ENCODE measurements at places on chromosomes 3 and 15.

- DNase-seq, result no peak
These were observed 115.1 kb upstream of the FLNB start for GRCh38 chr3:57893156-57893555.

GRCh38 chr3:137815251-137815650, 51.1 kb downstream of the SOX14 start:
- DNase-seq, result no peak

DNA sequence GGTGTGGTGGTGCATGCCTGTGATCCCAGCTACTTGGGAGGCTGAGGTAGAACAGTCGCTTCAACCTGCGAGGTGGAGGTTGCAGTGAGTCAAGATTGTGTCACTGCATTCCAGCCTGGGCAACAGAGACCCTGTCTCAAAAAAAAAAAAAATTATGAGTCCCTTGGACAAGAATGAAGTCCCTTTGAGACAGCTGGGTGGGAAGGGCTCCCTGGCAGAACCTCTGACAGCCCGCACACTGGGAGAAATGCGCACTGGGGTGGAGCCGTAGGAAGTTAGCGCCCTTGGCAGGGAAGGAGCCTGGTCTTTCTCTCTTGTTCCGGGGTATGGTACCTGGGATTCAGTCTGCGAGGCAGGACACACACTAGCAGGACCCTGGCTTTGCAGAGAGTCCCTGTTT, 51.4 kb downstream of the SLC30A4 start:
- DNase-seq, result no peak

- DNase-seq, result no peak
These were observed 2.7 kb downstream of the SPESP1 start for GRCh38 chr15:68933001-68933400.

DNA sequence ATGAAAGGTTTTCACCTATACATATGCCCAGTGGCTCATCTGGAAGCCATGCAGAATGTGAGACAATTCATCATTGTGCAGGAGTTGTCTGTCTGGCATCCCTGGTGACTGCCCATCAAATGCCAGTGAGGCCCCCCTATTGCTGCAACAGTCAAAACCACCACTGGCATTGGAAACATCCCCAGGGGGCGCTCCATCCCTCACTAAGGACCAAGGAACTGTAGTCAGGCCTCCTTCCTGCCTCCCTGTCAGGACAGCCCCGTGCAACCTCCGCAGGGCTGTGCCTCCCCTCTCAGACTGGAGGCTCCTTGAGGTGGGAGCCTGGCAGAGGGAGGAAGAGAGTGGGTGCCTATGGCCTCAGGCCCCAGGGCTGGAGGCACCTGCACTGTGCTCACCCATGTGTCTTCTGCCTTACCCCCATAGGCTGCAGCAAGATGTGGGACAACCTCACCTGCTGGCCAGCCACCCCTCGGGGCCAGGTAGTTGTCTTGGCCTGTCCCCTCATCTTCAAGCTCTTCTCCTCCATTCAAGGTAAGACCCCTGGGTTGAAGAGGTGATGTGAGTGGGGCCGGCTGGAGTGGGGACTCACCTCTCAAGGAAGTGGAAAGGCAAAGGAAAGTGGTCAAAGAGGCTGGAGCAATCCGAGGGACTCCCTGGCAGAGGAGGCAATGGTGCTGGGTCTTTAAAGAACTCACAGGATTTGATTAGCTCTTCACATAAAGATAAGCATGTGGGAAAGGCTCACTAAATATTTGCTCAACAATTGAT, 16.5 kb downstream of the VIPR1 start:
- peak; percentile 24 for DNase-seq

GRCh38 chr3:47318916-47319315, 36.2 kb downstream of the KLHL18 start:
- DNase-seq, result no peak

DNA sequence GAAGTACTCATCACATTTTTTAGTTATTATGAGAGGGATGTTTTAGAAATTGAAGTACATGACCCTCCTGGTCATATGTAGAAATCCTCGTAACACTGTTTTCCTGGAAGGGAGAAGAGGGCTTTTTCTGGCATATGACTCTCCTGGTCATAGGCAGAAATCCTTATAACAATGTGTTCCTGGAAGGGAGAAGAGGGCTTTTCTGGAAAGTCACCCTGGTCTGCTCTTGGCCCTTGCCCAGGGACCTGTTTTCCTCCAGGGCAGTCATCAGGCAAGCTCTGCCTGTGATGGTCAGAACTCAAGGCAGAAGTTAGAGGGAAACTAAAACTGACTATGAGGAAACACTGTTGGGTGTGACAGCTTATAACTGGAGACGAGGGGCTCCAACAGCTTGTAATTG, 27.7 kb downstream of the LAMP3 start:
- no peak for DNase-seq

GRCh38 chr3:63565220-63565619, 87.3 kb upstream of the SNTN start:
- DNase-seq, result no peak

DNA sequence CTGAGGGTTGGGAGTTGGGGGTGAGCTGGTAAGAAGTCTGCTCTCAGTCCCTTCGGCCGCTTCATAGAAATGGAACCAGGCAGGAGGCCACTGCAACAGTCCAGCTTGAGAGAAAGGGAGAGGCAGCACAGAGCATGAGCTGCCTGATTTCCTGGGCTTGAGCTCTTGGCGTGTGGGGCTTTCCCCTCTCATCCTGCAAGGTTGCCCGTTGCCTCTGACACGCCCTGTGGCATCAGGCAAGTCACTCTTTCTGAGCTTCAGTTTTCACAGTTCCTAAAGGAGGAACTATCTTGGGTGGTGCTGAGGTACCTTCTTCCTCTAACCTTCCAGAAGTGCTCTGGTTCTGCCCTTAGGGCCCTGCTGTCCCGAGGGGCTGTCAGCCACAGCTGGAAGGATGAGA, 4.9 kb downstream of the MESP2 start:
- DNase-seq, result no peak

GRCh38 chr3:151877269-151877668, 3.8 kb downstream of the SUCNR1 start:
- DNase-seq, result no peak

GRCh38 chr15:89656116-89656815, 999 bp upstream of the KIF7 start:
- no peak for DNase-seq

DNA sequence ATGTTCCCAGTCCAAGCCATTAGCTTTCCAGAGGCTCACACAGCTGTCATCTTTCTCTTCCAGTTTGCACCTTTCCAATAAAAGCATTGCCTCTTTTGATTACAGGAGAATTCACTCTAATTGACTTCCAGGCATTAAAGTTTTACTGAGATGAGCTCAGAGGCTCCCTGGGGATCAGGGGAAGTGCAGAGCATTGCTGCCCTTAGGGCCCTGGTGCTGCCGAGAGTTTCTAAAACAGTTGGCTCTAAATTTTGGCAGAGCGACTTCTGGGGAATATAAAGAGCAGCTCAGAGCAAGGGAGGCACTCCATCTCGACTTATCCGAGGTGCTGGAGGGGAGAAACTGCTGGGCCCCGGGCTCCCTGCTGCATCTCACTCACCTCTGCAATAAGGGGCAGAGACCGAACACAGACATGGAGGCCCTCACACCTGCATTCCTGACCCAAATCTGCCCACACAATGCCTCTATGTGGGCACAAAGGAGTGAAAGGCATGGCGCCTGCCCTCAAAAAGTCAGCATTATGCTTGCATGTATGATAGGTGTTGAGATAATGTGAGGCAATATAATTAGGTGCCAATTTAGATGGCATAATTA, 61.7 kb downstream of the SCN11A start:
- DNase-seq, result no peak

GRCh38 chr3:147760941-147761340, 351.8 kb downstream of the ZIC1 start:
- no peak for DNase-seq

DNA sequence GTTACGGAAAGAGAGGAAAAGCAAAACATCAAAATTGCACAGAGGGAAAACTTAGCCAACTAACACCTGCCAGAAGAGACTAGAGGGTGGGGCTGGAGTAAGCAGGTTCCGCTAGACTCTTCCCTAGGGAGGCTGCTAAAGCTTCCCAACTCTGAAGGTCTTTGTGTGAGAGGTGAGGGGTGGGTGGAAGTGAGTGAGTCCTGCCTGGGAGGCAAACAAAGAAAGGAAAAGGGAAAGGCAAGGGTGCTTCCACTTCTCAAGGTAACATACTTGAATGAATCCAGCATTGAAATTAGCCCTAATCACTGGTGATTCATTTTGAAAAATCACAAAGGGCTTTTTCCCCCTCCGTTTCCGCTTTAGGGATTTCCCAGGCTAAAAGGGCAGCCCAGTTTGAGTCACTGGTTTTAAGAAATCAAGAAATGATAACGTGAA, 220.5 kb upstream of the ADAMTS9 start:
- DNase-seq, result no peak

- no peak for DNase-seq
These were observed 278.1 kb upstream of the CHRNA7 start for GRCh38 chr15:31752065-31752762.

GRCh38 chr3:100209948-100210771, 50.6 kb upstream of the TBC1D23 start:
- DNase-seq, result peak; percentile 70

- no peak for DNase-seq
These were observed 226.8 kb downstream of the OCA2 start for GRCh38 chr15:27872355-27872754.

DNA sequence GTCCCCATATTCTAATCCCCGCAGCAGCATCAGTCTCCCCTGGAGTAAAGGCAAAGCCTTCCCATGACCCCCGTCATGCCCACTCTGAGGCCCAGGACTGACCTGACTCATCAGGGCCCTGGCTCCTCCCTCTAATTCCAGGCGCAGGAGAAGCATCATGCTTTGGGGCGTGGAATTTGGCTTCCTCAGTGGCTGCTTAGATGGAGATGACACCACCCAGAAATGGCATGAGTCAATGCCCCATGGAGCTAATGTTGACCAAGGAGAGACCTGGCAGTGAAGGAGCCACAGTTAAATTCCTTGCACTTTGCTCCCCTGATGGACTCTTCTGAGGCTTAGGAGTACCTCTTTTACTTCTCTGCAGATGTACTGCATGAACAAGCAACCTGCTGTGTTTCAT, 204.2 kb upstream of the PROK2 start:
- DNase-seq, result no peak

GRCh38 chr3:127216415-127217261, 23.7 kb downstream of the PRR23E start:
- no peak for DNase-seq

GRCh38 chr3:146470425-146470990, 1.1 kb upstream of the PLSCR2 start:
- DNase-seq, result no peak

DNA sequence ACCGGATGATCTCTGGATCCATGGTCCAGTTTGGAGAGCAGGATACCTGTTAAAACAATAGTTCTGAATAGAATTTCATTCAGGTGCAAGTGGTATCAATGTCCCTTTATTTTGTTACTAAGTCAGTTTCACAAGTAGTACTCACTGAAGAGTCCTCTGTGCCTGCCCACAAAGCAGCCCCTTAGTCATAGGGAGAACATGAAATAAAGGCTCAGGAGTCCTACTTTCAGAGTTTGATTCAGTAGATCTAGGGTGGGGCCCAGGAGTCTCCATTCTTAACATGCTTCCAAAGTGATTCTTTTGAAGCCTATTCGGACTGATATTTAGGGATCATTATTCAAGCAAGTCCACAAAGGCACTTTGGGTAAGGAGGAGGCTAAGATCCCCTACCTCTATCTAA, 79.8 kb upstream of the ACKR4 start:
- no peak for DNase-seq

GRCh38 chr15:52787549-52788098, 2.5 kb downstream of the ONECUT1 start:
- DNase-seq, result no peak

- no peak for DNase-seq
These were observed 4.3 kb downstream of the TNIK start for GRCh38 chr3:171455603-171456550.

- no peak for DNase-seq
These were observed 40.5 kb downstream of the SFMBT1 start for GRCh38 chr3:53005338-53005737.

DNA sequence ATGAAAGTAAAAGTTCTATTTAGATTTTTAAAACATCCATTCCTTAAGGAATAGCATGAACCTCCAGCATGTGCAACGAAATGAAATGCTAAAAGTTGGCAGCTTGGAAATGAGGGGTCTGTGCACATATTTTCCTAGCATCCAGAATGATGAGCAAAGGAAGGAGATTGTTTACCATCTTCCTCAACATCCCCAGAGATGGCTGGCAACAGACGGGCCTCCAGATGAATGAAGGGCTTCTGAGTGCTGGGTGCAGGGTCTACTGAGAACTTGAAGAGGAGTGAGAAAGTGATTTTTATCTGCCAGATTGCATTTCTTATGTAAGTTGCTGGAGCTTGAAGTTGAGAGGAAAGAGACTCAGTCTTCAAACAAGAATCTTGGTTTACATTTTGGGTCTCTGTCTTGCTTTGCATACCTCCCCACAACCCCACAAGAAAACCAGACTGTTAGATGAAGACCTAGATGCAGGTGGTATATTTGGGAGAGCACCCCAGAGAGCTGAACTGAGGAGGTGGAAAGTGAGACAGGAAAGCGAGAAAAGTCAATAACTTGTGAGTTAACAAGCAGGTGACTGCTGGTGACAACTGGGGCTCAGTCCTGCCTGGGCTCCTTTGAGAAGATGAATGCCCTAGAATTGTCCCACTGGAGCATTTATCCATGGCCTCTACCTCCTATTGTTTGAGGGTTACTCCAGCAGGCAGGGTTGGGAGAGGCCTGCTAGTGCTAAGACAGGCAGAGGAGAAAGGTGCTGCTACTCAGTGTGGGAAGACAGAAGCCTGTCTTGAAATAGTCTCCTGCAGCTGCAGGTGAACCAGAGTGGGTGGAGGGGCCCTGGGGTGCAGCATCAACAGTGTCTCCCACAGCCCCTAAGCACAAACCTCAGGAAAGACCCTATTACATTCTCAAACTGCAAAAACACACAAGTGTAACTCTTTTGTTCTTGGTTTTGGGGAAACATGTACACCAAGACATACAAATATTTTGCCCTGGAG, 10.5 kb upstream of the CCK start:
- no peak for DNase-seq

- no peak for DNase-seq
These were observed 35.2 kb upstream of the ARL14 start for GRCh38 chr3:160641665-160642309.

DNA sequence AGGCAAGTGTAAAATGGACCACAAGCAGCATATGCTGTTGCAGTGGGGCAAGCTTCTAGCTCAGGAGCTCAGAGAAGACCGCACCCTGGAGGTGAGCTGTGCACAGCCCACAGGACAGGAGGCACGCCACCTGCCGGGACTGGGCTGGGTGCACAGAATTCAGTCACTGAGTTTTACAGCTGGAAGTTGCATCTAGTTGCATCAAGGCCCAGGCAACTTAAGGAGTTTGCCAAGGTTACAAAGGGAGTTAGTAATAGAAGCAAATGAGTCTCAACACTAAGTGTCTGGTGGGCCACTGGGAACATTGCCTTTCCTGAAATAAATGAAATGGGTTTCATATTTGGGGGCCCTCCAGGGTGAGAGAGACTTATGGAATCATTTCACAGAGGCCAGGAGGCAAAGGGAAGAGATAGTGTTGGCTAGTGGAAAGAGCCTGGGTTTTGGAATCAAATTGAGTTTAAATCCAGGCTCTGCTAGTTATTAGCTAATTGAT, 36.0 kb upstream of the TIMP4 start:
- DNase-seq, result peak; percentile 81

GRCh38 chr15:58467722-58468423, 36.1 kb downstream of the LIPC start:
- DNase-seq, result no peak

GRCh38 chr3:183370391-183370790, 58.0 kb downstream of the MCF2L2 start:
- no peak for DNase-seq

All from T-helper 1 cell (primary cell).